ENCODE measurements at places on chromosomes 2 and 18.

DNA sequence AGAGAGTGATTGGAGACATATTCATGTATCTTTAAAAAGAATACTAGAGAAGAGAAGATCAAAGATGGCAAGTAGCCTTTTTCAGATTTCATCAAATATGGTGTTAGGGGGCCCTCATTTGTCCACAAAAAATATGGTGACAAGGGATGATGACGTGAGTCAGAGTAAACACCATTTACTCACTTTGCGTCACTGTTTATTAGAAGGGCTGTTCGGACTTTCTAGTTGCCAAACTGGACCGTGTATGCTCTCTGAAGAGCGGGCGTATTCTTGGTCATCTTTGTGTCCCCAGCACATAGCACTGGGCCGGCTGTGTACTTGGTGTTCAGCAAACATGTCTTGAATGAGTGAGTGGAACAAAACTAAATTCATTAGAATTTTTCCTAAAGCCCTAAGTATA, 37.5 kb downstream of the TTC39C start:
- DNase-seq, result no peak

DNA sequence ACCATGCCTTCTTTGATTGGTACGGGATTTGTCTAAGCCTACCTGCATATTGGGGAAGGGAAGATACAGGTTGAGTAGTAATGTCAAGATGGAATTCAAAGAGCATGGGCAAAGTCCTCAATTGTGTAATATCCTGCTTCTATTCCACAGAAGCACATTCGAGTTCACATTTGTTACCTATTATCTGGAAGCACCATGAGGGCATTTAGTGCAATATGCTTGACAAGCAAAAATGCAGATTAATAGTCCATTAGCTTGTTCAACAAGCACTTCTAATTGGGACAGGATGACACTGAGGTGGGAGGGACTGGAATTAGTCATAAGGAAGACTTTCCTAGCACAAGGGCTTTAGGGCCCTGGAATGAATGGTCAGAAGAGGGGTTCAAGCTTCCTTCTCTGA, 40.5 kb downstream of the MYO5B start:
- no peak for DNase-seq

DNA sequence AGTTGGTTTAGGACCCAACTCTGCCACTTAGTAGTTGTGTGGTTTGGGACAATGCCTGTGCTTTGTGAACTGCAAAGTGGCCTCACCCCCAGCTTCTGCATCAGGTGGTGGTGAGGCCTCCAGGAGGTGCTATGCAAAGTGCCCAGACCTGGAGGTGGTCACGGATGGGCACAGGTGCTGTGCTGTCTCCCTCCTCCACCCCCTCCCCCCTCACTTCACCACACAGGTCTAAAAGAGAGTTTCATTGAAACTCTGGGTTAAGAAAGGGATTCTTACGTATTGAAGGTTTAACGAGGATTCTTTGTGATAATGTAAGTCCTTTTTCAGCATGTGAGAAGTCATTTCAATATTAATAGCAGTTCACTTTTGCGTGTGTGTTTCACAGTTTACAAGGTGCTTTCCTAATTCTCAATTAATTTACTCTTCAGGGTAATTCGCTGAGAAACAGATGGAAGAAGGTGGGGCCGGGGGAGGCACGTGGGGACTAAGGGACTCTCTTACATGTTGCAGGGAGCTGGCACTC, 369.9 kb downstream of the LPIN1 start:
- no peak for DNase-seq

DNA sequence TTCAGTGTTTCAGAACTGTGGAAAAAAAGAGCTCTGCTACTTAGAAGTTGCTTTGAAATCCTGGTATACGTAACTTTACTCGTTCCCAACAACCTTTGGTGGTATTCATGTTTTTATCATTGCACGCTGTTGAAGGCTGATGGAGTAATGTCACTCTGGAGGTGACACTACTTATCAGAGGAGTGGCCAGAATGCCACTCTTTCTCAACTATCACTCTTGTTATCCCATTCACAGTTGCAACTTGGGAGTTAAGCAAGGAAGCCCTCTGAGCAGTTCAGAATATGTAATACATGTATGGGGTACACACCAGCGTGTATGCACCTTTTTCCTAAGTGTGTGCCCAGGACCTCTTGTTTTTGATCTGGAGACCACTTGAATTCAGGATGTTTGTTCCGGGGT, 53.6 kb downstream of the TANC1 start:
- DNase-seq, result no peak

- DNase-seq, result peak; percentile 51
Measured at GRCh38 chr2:47007223-47007825, 91.7 kb upstream of the MCFD2 start.

GRCh38 chr2:110788976-110789375, 56.6 kb downstream of the ACOXL start:
- no peak for DNase-seq

DNA sequence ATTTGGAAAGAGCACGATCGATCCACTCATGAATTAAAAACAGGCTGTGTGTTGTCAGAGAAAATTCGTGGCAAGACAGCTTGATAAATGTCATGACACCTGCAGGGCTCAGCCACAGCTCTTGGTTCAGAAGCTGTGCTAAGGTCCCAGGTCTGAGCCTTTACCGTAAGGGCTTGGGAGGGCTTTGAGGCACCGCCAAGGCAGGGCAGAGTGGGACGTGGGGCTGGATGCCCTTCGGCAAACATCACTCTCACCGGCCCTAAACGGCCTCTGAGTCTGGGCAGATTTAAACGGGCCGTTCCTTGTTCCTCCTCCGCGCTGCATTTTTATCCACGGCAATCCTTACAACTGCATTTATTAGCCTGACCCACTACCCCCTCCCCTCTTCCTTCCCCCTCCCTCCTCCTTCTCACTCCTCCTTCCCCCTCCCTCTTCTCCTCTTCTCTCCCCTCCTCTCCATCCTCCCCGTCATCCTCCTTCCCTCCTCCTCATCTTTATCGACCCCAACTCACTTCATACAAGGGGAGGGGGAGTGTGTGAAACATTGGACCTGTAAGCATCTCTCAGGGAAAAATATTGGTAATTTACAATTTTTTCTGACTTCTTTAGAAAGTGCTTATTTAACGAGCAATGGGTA, 33.9 kb downstream of the MBP start:
- no peak for DNase-seq

DNA sequence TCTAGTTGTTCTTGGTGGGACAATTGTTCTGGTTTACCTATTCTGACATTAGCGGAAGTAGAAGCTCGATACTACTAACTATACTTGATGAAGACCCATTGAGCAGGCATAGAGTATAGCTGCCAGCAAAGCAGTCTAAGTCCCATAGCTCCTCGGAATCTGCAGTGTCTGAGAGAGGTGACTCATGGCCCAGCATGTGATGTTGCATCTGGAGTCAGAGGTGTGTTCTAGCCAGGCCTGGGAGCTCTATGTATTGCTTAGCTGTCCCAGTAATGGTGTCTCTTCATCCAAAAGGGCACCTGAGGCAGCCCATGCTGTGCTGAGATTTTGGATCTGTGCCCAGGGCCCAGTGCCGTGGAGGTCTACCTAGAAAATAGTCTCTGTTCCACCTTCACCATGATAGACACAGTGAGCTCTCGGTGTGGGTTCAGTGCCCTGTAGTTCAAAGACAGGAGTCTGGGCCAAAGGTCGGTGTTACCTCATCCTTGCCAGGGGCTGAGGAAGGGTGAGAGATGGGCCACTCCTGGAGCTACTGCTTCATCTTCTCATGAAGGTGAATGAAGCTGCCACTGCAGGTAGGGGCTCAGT, 47.3 kb downstream of the MEX3C start:
- no peak for DNase-seq

GRCh38 chr18:71673498-71673897, 870.6 kb downstream of the CBLN2 start:
- DNase-seq, result no peak

DNA sequence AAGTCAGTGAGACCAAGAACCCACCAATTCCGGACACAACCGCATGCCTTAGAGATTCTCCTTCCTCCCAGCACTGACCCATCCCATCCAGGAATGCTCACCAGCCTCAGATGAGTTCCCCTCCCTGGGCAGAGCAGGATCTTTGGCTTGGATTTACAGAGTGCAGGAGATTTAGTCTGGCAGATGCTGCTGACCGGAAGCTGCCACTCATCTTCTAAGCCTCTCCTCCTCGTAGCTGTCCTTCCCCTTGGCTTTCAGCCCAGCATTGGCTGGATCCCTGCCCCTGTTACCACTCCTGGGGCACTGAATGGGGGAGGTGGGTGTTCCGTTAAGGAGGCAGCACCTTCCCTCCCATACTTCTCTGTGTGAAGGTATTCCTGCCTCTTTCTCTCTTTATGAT, 53.2 kb downstream of the VWA3B start:
- DNase-seq, result peak; percentile 27

DNA sequence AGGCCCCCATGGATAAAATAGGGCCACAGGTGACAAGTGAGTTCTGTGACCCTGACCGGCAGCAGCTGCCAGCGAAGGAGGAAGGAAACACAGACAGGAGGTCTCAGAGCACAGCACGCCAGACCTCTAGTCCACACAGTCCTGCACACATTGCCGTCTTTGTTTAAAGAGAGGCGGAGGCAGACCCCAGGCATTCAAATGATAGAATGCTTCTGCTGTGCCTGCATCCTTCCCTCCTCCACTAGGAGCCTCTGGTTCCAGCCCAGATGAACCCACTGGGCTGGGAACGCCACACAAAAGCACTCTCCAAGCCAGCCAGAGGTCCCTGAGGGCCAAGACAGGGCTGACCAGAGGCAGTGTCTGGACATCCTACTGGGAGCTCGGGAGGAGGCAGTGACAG, 118.7 kb downstream of the KLHL29 start:
- no peak for DNase-seq

GRCh38 chr2:28665041-28665704, 86.5 kb upstream of the PPP1CB start:
- DNase-seq, result peak; percentile 25

DNA sequence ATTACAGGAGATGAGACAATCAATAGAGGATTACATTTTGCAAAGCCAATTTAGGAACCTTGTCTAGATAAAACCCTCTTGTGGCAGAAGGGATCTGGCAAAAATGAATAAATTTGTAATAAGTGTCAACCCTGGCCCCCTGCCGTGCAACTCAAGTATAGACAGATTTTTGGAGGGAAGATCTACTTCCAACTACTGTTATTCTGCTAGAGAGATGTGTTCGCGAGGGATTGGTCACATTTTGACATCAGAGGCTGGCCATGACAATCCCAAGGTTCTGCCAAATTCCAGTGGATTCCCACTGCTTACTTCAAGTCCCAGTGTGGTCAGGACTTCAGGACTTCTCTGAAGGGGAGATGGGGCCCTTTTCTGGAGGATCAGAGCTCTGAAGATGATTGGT, 192.6 kb downstream of the SH3RF3 start:
- no peak for DNase-seq

- no peak for DNase-seq
Measured at GRCh38 chr2:152056418-152056817, 42.4 kb downstream of the CACNB4 start.

DNA sequence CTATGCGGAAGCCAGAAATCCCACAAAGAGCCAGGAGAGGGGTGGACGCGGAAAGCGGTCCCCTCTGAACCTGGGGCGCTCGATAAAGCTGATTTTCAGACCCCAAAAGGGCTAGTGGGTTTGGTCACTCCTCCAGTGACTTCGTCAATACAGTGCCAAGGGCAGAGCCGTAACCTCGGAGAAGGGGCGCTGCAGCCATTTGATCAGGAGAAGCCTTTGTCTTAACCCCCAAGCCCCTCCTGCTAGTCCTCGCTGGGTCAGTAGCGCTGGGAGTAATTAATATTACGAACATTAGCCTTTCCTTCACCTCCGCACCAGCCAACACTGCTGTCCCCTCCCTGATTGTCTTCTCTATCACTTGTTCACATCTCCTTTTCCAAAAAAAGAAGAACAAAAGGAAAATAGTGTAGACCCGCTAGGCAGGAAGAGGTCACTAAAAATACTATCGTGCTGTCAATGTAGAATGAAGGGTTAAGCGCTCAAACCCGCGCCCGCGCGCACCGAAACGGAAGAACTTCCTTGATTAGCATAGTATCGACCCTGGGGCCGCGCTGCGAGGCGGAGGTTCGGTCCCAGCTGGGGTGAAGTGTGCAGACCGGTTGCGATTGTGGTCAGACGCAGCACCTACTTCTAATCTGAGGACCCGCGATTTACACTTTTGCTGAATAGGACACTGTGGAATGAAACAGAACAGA, 63.2 kb upstream of the MAPRE2 start:
- DNase-seq, result peak; percentile 63

DNA sequence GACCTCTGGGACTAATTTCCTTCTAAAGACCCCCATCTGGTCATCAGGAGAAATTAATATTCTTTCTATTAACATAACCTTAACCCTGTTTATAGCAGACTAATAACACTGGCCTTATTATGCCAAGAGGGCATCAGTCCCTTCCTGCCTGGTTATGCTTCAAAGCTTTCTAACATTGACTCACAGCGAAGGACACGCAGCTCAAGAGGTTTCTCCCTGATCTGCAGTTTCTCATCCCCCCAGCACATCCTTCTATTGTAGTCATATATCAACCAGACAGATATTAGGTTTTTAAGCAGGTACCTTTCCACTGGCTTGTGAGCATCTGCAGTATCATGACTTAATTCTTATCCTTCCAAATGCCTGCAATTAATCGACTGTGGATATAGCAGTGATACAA, 100.0 kb upstream of the CXCR4 start:
- DNase-seq, result no peak

- no peak for DNase-seq
Measured at GRCh38 chr2:156199588-156199987, 132.9 kb downstream of the NR4A2 start.

GRCh38 chr2:208386541-208386940, 20.1 kb upstream of the PTH2R start:
- DNase-seq, result no peak

DNA sequence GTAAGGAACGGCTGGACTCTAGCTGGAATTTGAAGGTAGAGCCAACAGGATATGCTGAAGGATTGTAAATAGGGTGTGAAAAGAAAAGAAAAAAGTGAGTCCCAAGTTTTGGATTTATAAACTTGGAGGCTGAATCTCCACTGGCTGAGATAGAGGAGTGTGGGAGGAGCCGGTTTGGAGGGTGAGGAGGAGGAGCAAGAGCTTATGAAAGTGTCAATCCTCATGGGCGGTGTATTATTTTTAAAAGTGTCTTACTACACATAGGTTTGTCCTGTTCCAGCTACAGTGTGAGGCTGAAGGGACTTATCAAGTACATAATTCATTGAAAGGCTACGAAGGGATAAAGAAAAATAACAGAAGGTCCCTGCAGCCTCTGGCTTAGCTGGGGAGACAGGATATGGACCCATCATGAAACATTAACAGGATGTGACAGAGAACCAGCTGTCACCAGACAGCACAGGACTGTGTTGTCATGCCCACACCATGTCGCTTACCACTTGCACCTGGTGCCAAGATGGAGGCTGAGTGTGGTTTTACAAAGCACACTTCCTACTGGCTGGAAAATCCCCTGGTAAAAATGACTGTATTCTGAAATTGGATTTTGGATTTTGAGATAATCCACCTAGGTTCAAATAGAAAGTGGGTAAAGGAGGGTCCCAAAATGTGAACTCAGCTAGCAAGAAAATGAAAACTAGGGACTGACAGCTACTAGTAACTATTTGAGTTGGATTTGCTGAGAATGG, 2.5 kb upstream of the MREG start:
- DNase-seq, result no peak
